NCI-H526 treated with DMSO at 0.1 percent for 48 hours (cell line): ENCODE measurements at places on chromosomes 12 and 14.

DNA sequence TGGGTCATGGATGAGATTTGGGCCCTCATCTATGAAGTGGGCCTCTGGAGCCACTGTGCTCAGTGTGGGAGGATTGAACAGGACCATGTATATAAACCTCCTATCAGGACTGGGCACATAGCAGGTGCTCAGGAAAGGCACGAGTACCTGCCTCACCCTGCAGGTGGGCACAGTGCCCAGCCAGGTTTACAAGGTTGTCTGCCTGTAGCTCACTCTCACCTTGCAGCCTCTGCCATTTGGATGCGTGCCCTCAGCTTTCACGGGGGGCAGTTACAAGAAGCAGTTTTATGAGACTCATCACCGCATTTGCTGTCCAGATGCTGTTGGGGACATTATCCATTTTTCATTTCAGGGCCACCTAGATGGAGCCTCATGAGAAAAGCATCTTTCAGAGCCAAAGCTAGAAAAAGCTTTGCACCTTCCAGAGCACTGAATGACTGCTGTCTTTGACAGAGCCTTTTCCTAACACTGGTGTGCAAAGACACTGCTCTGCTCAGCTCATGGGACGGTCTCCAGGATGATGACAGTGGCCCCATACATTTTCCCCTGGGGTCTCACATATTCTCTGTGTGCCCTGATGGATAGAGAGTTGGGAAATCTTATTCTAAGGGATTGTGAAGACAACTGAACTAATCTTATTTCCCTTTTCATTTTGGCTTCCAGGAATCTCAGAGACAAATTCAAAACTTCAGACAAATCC, 327.5 kb upstream of the RTL1 start:
- DNase-seq, result no peak

GRCh38 chr14:83799233-83799632, 1730.7 kb upstream of the FLRT2 start:
- DNase-seq, result no peak

- DNase-seq, result no peak
These were observed 104.0 kb downstream of the WIF1 start for GRCh38 chr12:65016881-65017650.

GRCh38 chr14:88476214-88476774, 78.5 kb downstream of the PTPN21 start:
- DNase-seq, result no peak
